ENCODE measurements at places on chromosomes 16 and 17. TPM values are rescaled to one million over a fixed set of nuclear protein-coding genes. Genes with fewer than 3 reads are reported as not detected.

The TBX21 gene
- total RNA-seq = 66.4 TPM

The TM4SF5 gene
- total RNA-seq = not detected

The SDR42E2 gene
- not detected for total RNA-seq

The FADS6 gene
- not detected for total RNA-seq

The KIF19 gene
- 0.23 TPM for total RNA-seq

The PABPN1L gene
- total RNA-seq = not detected

Measured in activated CD4-positive, alpha-beta T cell treated with anti-CD3 and anti-CD28 coated beads, Interleukin-2, amount 10 ng/mL, durations not matched to agents 24 days and 14 days (primary cell).